Astrocyte (in vitro differentiated cells and primary cell): ENCODE measurements at places on chromosomes 1 and 21. TPM values are rescaled to one million over a fixed set of nuclear protein-coding genes. Genes with fewer than 3 reads are reported as not detected.

DNA sequence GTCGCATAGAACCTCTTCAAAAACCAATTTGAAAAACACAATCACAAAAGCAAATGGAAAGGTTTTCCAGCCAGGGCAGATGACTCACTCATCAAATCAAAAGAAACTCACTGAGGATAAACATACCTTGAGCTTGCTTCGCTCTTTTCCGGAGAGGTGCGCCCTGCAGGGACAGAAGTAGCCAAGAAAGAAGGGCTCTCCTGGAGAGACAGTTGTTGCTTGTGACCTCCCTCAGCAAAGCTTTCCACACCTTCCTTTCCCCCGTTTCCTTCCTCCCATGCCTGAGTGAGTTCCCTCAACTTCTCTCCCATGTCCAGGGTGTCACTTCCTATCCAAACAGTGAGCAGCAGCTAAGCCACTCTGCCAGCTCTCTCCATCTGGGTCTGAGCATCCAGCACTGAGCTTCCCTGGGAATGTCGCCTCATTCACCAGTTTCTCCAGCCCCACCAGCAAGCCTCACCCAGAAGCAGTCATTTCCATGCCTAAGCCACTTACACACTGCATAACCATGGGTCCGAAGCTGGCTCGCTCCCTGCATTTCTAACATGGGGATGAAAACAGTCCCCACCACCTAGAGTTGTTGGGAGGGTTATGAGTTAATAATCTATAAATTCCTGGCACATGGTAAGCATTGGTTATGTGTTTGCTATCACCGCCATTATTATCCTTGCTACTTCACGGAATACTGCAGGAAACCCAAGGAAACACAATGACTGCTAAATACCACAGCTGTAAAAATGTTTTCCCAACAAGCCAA lies 75.0 kb downstream of the PTPN14 start:
- peak; percentile 59 for DNase-seq
- H3K4me1 ChIP-seq = peaks cover 58% of the 10 kb centered on the region
- no peaks in the 10 kb centered on the region for H3K36me3 ChIP-seq
- peak overlapping the region; percentile 93 for H3K27ac ChIP-seq

DNA sequence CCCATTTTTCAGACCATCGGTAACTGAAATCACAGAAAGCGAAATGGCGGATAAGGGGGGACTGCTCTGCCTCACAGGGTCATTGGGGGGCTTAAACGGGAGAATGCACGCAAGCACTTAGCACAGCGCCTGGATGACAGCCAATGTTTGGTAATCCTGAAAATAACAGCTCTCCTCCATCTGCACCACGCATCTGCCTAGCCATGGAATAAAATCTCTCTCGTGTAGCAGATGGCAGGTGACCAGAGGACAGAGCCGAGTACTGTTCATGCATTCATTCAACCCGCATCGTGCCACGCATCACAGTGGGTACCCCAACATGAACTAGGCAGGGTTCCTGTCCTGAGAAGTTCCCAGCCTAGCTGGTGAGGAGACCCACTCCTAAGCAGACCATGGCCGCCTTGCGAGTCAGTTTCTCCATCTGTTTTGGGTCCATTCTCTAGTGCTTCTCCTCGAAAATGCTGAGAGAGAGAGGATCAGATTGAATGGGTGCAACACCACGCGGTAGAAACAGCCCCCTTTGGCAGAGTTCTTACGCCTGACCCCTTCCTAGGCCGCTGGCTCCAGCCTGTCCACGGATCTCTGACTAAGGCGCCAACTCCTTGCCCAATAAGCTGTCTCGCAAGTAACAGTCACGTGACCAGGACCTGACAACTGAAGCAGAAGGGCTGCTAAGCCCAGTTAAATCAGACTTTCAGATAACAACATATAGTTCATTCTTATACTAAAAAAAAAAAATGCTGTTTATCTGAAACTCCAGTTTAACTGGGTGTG lies 7.3 kb downstream of the SLC1A7 start:
- no peak overlapping the region for H3K4me3 ChIP-seq
- DNase-seq = peak; percentile 83
- H3K27ac ChIP-seq = peak overlapping the region; percentile 68
- no peaks in the 10 kb centered on the region for H3K27me3 ChIP-seq

Gene ASTN1
- total RNA-seq = 0.41 and 0.50 TPM in 2 replicates

DNA sequence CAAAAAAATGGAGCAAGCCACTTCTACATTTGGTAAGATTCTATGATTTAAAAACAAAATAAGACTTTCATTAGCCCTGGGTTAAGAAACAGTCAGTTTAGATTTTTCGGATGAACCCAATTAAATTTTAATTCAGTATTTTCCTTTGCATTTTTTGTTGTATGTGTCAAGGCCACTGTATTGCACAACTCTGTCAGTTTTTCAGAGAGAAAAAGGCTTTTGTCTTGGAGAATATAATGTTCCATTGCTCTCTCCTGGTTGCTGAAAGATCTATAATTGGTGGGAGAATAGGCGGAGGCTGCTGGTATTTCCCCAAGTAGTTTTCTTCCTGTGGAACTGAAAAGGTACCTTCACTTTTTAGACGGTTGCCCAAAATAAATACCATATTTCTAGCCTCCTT lies 84.6 kb downstream of the NEGR1 start:
- DNase-seq = no peak
- H3K4me3 ChIP-seq = no peak overlapping the region
- no peaks in the 10 kb centered on the region for H3K4me1 ChIP-seq
- no peaks in the 10 kb centered on the region for H3K36me3 ChIP-seq

GRCh38 chr1:87144981-87145380 lies 183.7 kb upstream of the LMO4 start:
- peaks cover 15% of the 10 kb centered on the region for H3K4me1 ChIP-seq
- no peak for DNase-seq
- H3K27me3 ChIP-seq = no peaks in the 10 kb centered on the region

DNA sequence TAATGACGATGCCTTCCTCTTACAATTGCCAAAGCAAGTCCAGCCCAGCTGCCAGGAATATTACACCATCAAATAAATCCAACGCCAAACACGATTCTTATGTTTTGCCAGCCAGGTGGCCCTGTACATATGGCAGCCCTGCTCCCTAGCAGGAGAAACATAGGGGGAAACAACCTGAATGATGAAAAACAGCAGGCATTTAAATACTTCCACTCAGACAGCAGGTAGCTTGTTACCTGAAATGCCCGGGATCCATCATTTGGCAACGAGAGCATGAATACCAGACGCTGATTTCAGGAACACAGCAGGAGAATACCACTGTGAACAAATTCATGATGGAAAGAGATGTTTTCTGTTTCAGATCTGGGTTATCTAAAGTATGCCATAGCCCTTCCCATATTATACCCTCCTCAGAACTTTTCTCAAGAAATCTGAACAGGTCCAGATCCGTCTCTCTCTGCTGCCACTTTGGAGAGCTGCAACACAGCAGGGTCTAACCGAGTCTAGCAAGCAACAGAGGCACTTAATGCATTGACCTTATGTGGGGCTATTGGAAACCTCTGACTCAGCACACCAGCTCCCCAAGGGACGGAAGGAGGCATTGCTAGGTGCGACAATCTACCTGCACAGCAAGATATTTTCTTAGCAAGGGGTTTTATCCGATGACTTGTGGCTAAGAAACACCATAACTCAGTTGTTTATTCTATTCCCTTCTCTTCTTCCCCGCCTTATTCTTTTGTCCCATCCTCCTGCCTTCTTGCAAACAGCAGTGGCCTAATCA lies 166.3 kb downstream of the BARHL2 start:
- H3K4me1 ChIP-seq = no peaks in the 10 kb centered on the region
- H3K36me3 ChIP-seq = no peaks in the 10 kb centered on the region
- H3K27ac ChIP-seq = no peak overlapping the region
- DNase-seq = no peak

Gene DDAH1
- 76.7 and 112 TPM in 2 replicates for total RNA-seq

Gene AK2
- 126 and 138 TPM in 2 replicates for total RNA-seq

Gene TGFB2
- 308 and 330 TPM in 2 replicates for total RNA-seq

GRCh38 chr1:174433451-174433850 lies 14.3 kb upstream of the GPR52 start:
- H3K4me1 ChIP-seq = no peaks in the 10 kb centered on the region
- H3K27ac ChIP-seq = no peak overlapping the region

Gene CFAP74
- total RNA-seq = not detected in 2 replicates

GRCh38 chr1:234527346-234527745 lies 48.4 kb upstream of the TARBP1 start:
- no peak for DNase-seq
- H3K4me3 ChIP-seq = no peak overlapping the region
- peaks cover 39% of the 10 kb centered on the region for H3K4me1 ChIP-seq
- H3K27ac ChIP-seq = no peak overlapping the region
- no peaks in the 10 kb centered on the region for H3K27me3 ChIP-seq

- peak overlapping the region; percentile 47 for H3K4me3 ChIP-seq
- H3K4me1 ChIP-seq = peaks cover 16% of the 10 kb centered on the region
- no peaks in the 10 kb centered on the region for H3K36me3 ChIP-seq
- H3K27ac ChIP-seq = no peak overlapping the region
- peak; percentile 10 for DNase-seq
Observed at GRCh38 chr1:244011786-244012185, 39.3 kb upstream of the ZBTB18 start.

- peaks cover 40% of the 10 kb centered on the region for H3K4me1 ChIP-seq
- peak overlapping the region; percentile 5 for H3K27ac ChIP-seq
- no peaks in the 10 kb centered on the region for H3K36me3 ChIP-seq
Observed at GRCh38 chr1:33388805-33389771, 41.8 kb downstream of the PHC2 start.

- H3K27me3 ChIP-seq = no peaks in the 10 kb centered on the region
- H3K36me3 ChIP-seq = no peaks in the 10 kb centered on the region
- peak; percentile 20 for DNase-seq
- H3K4me1 ChIP-seq = peaks cover 11% of the 10 kb centered on the region
- H3K4me3 ChIP-seq = no peak overlapping the region
Observed at GRCh38 chr1:221965252-221965651, 223.4 kb upstream of the DUSP10 start.

DNA sequence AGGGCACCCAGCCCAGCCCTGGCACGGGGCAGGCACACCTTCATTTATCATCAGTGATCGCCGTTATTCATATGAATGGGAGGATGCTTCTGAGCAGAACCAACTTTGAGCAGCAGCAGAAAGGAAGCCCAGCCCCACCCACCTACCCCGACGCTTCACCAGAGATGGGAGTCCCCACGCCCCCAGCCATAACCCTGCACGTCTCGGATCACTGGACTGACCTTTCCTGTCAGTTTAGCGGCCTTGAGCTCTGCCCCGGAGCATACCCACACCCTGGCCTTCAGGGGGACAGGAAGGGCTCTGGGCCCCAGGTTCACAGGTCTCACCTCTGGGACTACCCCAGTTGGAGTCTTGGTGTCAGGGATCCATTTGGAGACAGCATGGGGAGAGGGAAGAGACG lies 18.1 kb downstream of the LRP8 start:
- DNase-seq = no peak
- no peak overlapping the region for H3K27ac ChIP-seq
- no peaks in the 10 kb centered on the region for H3K36me3 ChIP-seq
- H3K4me1 ChIP-seq = no peaks in the 10 kb centered on the region

DNA sequence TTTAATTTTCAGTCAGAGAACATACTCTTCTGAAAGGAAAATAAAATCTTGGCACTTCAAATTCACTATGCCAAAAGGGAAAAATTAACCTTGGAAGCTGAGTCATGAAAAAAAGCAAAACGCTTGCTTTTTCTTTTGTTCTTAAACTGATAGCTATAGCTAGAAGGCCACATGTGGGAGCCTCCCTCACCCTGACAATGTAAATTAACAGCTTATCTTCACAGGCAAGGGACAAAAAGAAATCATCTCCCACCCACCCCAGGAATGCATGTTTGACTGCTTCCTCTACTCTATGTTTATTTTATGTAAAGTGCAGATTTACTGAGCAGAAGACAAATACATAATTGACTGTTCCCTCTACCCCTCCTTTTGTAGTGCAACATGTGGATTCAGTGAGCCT lies 38.0 kb downstream of the EBNA1BP2 start:
- DNase-seq = no peak
- H3K36me3 ChIP-seq = no peaks in the 10 kb centered on the region
- H3K27me3 ChIP-seq = peaks cover 8% of the 10 kb centered on the region
- H3K27ac ChIP-seq = no peak overlapping the region

- no peaks in the 10 kb centered on the region for H3K4me1 ChIP-seq
- no peak for DNase-seq
- H3K27me3 ChIP-seq = no peaks in the 10 kb centered on the region
- no peak overlapping the region for H3K27ac ChIP-seq
- no peak overlapping the region for H3K4me3 ChIP-seq
- no peaks in the 10 kb centered on the region for H3K36me3 ChIP-seq
Observed at GRCh38 chr1:208670778-208671177, 426.6 kb upstream of the PLXNA2 start.

Gene TRIM63
- not detected in 2 replicates for total RNA-seq

DNA sequence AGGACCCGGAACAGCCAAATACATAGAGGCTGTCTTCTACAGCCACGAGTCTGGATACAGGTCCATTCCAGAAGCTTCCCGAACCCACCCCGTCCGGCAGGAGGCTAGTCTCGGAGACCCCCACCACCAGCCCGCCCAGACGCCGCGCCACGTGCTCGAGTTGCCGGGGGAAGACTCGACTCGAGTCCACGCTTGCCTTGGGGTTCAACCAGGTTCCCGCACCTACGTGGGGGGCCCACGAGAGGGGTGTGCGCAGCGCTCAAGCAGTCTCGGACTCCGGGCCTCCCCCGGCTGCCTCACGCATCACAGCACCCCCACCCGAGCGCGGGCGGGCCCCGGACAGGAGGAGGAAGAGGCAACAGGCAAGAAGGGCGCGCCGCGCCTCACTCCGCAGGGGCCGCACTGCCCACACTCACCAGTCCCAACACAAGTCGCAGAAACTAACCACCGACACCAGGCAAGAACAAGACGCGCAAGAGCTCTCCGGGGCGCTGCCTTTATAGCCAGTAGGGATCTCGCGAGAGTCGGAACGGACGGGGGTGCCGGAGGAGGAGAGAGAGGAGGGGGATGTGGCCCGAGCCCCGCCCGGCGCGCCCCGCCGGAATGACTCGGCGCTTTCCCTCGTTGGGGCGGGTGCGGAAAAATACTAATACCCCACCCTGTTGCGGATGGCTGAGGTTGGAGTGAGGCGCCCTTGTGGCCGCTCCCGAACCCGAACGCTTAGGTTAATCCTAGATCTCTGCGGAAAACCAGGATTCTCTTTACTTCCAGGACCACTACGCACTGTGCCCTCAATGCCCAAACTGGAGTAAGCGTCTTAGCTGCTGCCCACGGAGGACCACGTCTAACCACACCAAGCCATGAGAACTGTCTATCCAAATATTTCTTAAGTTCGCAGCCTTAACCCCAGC lies at the start of gene PRDX1:
Gene PRDX1 (minus strand): TSS at position 472 of the 911 bp plus-strand sequence. CDS start 2,841 bp downstream, outside the sequence.
- peak within 1 kb of the TSS; percentile 86 for H3K4me3 ChIP-seq
- DNase-seq = peak; percentile 82
- H3K27me3 ChIP-seq = no peaks in the 10 kb centered on the region
- H3K36me3 ChIP-seq = peaks cover 10% of the 10 kb centered on the region

Gene MORN1
- 9.2 and 11.7 TPM in 2 replicates for total RNA-seq

Gene OR10J1
- total RNA-seq = not detected in 2 replicates

- H3K4me1 ChIP-seq = no peaks in the 10 kb centered on the region
- H3K36me3 ChIP-seq = peaks cover 2% of the 10 kb centered on the region
- no peak overlapping the region for H3K27ac ChIP-seq
- H3K4me3 ChIP-seq = no peak overlapping the region
Observed at GRCh38 chr1:5949085-5949760, 43.0 kb downstream of the NPHP4 start.

GRCh38 chr21:42279341-42279871 lies 35.8 kb downstream of the TFF3 start:
- no peak overlapping the region for H3K27ac ChIP-seq
- H3K4me1 ChIP-seq = peaks cover 3% of the 10 kb centered on the region
- H3K4me3 ChIP-seq = no peak overlapping the region
- DNase-seq = no peak
- no peaks in the 10 kb centered on the region for H3K27me3 ChIP-seq
